Stimulated activated CD8-positive, alpha-beta memory T cell treated with anti-CD3 and anti-CD28 coated beads, Interleukin-7, amount 100 ng/mL, for 24 hours (primary cell): ENCODE measurements at places on chromosomes 7 and 10.

DNA sequence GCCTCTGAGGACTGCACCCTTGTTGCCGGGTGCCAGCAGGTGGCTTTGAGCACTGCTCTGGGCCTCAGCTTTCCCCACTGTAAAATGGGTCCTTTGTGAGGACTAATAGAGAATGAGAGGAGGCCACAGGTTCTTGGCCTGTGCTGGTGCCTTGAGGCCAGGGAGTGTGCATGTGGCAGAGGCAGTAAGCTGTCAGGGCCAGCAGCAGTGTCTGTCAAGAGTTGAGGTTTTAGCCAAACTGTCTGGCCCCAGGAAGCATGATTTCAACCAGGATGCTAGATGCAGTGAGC is 13.5 kb downstream of the NACAD start:
- DNase-seq: no peak

DNA sequence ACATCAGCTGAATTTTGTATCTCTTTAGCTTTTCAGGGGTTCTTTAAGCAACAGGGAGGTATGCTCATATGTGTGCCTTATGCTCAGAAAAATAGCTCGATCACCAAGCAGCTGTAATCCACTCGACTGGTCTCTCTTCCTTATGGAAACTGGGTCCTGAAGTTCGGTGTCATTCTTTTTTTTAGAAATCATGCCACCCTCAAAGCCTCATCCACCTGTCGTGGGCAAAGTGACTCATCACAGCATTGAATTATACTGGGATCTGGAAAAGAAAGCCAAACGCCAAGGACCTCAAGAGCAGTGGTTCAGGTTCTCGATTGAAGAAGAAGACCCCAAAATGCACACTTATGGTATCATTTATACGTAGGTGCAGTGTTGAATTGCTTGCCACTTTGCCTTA is 83.6 kb downstream of the FANK1 start:
- no peak for DNase-seq

DNA sequence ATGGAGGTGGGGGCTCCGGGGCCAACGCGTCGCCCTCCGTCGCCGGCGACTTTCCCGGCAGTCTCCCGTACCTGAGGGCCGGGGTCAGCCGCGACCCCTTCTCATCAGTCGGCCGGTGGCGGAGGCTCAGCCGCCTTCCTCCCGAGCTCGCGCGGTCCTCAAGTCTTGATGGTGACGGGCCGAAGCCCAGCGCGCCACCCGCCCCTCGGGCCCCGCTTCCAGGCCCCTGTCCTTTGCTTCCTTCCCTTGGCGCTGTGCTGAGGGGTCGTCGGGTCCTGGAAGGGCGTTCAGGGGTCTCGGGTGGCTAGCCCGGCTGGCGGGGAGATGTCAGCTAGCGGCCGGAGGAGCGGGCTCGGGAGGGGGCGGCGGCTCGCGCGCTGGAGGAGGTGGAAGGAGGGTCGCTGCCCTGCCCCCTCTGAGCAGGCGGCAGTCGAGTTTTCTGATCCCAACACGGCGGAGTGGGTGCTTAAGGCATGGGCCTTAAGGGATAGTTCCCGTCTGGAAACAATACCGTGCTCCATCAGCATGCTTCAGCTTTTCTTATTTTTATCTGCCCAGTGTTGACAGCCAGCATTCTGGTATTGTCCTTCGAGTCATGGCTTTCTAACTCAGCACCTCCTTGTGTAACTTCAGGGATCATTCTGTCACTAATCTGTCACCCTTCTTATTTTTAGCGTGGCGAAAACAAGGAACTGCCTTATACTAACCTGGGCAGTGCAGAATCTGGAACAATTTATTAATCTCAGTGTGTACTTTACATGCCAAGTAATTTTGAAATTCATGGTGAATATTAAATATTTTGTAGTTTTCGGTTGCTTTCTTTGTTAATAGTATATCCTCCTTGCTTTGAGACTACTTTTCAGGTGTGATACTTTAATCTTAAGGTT is 748 bp downstream of the PHTF2 start:
- no peak for DNase-seq

DNA sequence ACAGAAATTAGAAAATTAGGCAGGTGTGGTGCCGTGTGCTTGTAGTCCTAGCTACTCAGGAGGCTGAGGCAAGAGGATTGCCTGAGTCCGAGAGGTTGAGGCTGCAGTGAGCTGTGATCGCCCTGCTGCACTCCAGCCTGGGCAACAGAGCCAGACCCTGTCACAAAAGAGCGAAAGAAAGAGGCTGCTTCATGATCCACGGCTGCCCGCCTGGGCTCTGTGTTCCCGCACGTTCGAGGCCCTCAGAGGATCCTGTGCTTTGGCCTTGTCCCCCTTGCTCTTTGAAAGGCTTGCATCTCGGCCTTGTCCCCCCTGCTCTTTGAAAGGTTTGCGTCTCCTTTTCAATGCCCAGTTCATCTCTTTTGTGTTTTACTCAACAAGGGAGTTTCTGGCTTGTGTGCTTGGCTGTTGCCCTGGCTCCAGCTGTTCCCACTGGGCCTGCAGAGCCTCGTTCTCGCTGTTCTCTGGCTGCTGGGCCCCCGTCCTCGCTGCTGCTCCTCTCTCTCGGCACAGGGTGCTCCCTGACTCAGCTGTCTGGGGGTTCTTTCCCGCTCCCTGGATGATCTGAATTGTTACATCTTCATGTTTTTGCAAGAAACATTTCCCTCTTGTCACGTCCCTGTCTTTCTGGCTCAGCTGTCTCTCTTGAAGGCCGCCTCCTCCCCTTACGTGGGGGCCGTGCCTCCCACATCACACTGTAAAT is 45.1 kb upstream of the INPP5A start:
- no peak for DNase-seq

GRCh38 chr10:121739114-121739513 is 140.9 kb upstream of the FGFR2 start:
- no peak for DNase-seq

GRCh38 chr7:2242541-2243429 is 759 bp downstream of the NUDT1 start:
- DNase-seq: no peak

GRCh38 chr7:13457790-13458189 is 531.7 kb downstream of the ETV1 start:
- no peak for DNase-seq

DNA sequence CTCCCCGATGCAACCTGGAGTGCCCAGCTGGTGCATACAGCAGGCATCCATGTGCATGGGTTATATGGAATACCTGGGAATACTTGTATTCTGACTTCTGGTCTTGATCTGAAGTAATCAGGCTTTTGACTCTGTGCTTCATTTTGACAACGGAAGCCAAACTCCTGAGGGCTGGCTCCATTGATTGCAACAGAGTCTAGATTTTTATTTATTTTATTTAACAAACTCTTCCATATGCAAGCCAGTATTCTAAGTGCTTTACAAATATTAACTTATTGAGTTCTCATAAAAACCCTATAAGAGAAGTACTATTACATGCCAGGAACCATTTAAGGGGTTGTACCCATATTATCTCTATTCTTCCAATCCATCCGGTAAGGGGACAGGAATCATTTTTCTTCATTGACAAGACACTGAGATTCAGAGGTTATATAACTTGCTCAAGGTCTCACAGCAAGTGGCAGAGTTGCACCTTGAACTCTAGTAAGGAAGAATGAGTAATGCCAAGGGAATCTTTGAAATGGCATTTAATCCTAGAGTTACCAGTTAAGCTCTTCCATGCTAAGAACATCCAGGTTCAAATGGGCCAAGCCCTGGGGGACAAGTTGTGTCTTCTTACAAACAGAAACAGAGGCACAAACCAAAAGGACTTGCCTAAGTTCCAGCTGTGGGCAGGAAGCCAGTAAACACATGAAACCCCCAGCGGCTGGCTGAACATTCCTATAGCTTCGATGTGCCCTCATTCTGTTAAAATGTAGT is 241.0 kb downstream of the WDR11 start:
- no peak for DNase-seq

DNA sequence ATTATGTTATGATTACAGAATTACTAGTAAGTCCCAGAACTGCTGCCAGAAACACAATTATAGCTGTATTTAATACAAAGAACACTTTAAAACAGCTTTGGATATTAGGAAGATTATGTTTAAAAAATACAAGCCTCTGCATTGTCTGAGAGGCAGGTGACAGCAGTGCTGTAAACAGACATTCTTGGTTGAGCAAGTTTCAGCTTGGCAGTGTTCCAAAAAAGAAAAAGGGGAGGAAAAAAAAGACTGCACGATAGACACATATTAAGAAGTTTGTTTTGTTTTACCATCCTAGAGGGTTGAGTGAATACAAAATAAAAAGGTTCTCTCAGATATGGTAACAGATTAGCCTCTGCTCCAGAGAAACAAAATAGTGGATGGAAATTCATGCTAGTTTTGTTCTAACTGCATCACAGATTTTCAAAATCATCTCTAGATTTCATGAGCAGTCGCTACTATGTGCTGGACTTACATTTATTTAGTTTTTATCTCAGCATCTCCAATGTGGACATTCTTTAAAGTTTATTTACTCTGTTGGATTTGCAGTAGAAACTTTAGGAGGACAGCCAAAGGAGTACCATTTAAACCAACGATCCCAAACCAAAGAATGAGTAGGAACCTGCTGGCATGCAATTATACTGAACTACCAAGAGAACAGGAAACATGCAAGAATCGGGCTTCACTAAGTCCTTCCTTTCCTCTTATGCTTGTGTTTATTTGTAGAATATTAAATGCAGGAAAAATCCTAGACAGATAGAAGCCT is 9.0 kb downstream of the FAM204A start:
- no peak for DNase-seq

DNA sequence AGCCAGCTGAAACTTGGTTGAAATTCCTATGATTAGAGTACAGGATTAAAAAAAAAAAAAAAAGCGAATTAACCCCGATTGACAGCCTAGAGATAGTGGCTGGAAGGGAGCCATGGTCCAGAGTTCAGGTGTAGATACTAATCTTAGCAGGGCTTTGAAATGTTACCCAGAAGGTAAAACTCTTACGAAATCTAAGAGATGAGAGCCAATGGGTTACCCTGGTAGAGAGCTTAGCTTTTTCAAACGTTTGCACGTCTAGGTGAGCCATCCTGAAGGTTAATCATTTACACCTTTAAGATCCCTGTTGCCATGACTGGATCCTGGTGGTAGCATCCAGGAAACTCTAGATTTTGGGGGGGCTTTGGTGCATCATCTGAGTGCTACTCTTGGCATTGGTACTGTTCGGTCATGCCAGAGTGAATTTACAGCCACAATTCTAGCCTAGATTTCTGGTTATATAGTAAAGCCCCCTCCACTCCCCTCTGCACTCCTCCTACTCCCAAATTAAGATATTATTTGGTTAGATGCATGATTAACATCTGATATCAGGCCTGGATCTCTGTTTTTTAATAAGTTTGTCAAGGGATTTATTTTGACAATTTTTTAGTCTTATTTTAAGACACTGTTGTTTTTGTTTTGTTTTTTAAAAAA is 1.2 kb downstream of the AGFG2 start:
- no peak for DNase-seq

- DNase-seq: no peak
These were observed 498.6 kb downstream of the SH2D4B start for GRCh38 chr10:81036257-81036656.

DNA sequence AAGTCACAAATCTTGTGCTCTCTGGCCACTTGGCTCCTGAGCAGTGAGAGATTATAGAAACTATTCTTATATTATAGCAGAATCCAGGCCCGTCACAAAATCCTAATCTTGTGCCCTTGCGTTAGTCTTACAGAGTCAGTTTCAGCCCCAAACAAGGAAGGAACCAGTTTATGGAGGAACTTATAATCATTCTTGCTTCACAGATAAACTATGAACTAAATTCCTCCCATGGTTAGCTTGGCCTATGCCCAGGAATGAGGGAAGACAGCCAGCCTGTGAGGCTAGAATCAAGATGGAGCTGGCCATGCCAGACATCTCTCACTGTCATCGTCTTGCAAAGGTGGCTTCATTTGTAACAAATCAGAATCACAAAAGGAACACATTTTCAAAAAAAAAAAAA is 199.7 kb upstream of the PITRM1 start:
- no peak for DNase-seq

GRCh38 chr7:101205901-101206664 is 5.2 kb upstream of the MOGAT3 start:
- DNase-seq: no peak

DNA sequence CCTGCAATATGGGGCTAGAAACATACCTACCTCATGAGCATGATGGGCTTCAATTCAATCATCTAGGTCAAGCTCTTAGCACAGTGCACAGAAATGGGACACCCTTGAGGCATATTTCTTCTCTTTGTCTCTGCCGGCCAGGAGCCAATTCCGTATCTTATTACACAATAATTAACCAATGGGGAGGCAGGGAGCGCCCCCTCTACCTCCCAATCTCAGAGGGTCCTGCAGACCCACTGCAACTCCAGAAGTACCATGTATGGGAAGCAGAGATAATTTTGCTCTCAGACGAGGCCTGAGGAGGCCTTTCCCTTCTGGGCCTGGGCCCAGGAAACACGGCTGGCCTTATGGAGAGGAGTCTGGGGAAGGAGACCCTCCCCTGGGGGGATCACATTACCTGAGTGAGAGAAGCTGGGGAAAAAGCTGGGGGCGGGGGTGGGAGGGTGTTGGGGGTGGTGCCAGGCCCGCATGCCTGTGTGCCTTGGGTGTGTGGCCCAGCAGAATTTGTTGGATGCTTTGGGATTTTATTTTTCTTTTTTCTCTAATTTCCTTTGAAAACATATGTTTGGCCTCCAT is 155.5 kb downstream of the UBE2H start:
- no peak for DNase-seq

DNA sequence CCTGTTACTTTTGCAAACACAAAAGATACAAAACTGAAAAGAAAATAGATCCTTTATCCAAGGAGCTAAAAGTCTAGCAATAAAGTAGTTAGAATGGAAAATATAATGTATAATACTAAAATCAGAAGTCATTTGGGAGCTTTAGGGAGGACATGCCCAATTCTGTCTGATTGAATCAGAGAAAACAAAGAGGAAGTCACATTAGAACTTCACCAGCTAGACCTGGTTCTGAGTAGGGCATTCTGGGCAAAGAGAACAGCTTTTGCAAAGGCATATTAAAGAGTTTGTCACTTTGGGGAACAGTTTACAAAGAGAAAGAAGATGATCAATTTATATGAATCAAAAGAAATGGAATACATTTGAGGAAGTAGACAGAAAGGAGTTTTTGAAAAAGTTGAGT is 107.0 kb upstream of the PRSS1 start:
- no peak for DNase-seq

GRCh38 chr7:1547777-1548437 is 8.1 kb downstream of the TMEM184A start:
- no peak for DNase-seq

DNA sequence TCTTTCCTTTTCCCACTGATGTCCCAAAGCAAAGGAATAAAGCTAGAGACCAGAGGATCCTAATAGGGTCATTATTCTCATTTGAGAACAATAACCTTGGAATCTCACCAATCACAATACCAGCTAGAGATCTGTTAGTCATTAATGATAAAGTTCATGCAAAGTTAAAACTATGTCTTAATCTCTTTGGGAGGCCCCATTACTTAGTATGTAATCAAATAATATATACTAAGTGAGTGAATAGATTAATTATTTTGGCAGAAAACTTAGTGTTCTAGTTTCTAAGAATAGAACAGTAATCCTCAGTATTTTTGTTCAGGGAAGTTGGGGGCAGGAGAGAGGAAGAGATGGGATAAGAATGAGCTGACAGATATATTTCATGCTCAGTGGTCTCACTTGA is 227.2 kb downstream of the MTERF1 start:
- no peak for DNase-seq
